RWPE1 (cell line): ENCODE measurements at places on chromosomes 6 and 20.

DNA sequence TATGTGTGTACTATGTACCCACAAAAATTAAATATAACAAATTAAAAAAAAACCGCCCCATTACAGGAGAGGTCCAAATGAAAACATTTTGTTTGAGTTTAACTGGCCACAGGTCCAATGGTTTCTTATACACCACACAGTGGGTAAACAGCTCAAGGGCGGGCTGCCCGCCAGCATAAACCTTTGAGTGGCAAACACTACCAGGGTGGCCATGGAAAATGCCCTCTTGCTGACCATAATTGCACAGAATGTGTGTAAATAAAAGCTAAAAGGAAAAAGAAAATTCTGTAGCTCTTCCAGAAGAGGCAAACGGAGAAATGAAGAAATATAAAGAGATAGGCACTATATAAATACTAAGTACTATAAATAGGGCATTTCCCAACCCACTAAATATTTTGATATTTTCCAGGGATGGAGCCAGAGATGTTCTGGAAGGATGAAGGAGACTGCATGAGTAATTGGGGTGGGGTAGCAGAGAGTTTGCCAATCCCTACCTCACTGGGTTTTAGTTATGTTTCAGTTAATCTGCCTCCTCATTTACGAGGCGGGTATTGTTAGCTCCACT, 1.1 kb upstream of the CDC5L start:
- peak; percentile 32 for DNase-seq

GRCh38 chr6:2876210-2877056, 26.7 kb downstream of the SERPINB9 start:
- peak; percentile 91 for DNase-seq

GRCh38 chr20:53009979-53010735, 38.0 kb downstream of the TSHZ2 start:
- DNase-seq, result no peak

GRCh38 chr6:53752856-53753255, 41.9 kb upstream of the LRRC1 start:
- DNase-seq, result peak; percentile 72

GRCh38 chr6:137175157-137175867, 1.9 kb upstream of the IL22RA2 start:
- DNase-seq, result no peak

DNA sequence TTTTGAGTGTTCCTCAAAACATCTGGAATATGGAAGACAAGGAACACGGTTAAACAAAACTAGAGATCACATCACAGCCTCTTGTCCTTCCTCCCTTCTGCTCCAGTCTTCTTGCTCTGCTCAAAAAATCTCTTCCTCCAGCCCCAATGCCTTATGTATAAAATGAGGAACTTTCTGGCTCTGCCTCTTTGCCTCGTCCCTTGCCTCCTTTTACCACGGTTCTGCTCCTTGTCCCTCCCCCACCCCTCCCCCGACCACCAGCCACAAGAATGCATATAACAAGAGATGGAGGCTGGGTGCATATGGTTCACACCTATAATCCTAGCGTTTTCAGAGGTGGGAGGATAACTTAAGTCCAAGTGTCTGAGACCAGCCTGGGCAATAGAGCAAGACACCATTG, 43.6 kb downstream of the PLAGL2 start:
- no peak for DNase-seq

GRCh38 chr20:5969348-5969935, 19.0 kb downstream of the MCM8 start:
- DNase-seq, result no peak

DNA sequence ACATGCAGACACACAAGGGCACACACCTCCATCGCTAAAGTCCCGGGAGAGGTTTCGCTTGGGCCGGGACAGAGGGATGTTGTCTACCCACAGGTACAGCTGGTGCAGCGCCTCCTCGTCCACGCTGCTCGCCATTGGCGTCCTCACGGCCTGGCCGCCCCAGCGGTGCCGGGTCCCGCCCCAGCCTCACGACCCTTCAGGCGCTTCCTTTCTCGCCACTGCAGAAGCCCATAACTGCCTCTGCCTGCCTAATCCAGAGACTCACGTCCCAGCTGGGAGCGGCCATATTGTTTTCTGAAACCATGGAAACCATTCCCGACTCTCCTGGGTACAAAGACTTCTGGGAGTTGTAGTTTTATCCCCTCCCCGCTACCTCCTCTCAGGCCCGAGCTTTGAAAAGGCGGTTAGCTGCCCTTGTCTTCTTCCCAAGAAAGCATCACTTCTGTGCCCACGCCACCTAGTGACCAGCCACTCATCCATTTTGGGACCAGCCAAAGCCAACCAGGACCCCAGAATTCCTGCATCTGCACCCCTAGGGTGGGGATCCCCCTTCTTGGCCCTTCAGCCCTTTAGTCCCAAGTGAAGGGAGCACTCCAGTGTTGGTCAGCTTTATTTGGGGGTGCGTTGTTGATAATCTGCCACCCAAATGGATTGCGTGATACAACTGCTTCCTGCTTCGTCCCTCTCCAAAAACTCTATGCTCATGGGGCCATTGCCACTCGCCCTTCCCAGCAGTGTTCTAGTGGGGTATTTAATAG, at the start of gene SPEF1:
Gene SPEF1 (minus strand): TSS at position 296 of the 758 bp plus-strand sequence. CDS start 161 bp downstream, at position 135.
- peak; percentile 98 for DNase-seq

DNA sequence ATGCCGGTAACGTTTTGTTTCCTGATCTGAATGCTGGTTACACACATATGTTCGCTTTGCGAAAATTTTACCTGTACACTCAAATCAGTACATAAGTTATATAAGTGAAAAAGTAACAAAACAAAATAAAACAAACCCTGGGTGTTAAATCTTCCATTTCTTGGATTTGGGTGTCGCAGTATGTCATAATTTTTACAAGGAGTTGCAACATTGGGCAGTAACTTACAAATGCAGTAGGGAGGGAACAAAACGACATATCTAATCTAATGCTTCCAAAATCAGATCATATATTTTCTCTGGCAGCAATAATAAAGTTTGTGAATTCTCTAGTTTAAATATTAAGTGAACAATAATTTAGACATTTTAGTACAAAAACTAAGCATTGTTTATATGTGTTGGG, 25.2 kb downstream of the SNX14 start:
- DNase-seq, result no peak

DNA sequence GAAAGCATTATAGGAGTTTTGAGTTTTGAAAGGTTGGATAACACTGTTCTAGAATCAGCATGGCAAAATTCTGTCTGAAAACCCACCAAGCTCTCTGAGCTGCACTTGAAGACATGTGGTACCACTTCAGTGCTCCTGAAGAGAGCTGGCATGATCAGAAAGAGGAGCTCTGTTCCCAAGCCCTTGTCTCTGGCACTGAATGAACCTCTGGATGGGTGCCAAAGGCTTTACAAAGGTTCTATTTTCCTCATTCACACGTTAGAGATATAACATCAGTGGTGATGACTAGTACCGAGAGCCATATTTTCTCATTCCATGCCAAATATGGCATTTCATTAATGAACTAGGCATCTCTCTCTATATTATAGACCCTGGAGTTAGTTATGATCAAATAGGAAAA, 301.8 kb upstream of the ID4 start:
- DNase-seq, result no peak

- no peak for DNase-seq
Measured at GRCh38 chr6:31629014-31629413, 8.5 kb downstream of the PRRC2A start.

DNA sequence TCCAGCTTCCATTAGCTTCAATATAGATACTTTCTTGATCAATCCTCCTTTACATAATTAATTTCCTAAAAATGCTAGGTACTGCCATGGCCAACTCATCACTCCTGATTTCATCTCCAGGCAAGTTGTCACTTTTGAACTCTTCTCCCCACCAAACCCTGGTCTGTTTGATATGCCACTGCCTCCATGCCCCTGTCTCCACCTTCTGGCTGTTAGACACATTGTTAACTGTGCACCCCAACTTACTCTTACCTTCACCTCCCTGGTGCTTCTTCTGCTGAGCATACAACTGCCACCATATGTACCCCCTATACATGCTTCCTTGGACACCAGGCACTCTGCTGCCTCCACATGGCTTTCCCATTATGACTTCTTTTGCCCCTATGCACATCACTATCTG, 21.9 kb upstream of the AIG1 start:
- DNase-seq, result no peak

DNA sequence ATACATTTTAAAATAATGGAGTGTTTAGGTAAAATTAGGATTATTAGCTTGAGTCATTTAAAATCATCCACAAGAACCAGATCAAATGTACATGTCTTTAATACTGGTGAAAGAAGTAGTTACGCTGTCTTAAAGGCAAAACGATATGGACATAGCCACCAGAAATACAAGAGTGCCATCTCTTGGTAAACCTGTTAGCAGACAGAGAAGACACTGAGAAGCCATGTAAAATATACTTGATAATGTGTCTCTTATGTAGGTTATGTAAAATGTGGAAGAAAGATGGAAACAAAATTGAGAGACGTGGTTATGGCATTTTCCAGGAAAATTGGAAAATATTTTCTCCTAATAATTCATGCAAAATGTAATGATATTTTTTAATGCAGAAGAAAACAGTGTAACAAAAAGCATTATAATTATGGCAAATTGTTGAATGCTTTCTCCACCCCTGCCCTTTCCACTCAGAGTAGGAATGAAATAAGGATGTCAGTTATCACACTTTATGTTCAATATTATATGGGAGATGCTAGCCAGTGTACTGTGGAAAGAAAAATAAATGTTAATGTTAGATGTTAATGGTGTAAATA, 12.2 kb upstream of the SLC17A2 start:
- peak; percentile 32 for DNase-seq

GRCh38 chr20:12963416-12963815, 45.4 kb upstream of the SPTLC3 start:
- no peak for DNase-seq

DNA sequence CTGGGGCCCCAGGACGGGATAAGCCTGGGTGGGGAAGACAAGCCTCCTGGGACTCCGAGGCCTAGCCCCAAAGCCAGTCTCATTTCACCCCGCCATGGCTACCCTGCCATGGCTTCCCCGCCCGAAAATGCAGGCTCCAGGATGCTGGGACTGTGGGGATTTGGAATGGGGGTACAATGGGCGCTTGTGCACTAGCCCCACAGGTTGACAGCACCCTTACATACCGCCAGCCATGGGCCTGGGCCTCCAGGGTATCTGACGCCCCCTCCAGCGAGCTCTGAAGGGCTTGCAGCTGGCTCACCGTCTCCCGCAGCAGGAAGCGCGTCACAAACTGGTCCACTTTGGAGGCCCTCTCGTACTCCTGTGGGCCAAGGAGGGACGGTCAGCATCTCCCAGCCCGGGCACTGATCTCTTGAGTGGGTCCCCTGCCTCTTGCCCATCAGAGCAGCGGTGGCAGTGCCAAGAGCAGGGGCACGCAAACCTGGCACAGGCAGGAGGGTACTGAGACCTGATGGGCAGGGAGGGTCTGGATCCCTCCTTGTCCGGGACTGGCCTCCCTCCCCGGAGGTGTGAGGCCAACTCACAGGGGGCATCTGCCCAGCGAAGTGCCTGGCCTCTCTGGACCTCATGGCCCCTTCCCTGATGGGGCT, 2.0 kb upstream of the C20orf144 start:
- DNase-seq, result no peak

DNA sequence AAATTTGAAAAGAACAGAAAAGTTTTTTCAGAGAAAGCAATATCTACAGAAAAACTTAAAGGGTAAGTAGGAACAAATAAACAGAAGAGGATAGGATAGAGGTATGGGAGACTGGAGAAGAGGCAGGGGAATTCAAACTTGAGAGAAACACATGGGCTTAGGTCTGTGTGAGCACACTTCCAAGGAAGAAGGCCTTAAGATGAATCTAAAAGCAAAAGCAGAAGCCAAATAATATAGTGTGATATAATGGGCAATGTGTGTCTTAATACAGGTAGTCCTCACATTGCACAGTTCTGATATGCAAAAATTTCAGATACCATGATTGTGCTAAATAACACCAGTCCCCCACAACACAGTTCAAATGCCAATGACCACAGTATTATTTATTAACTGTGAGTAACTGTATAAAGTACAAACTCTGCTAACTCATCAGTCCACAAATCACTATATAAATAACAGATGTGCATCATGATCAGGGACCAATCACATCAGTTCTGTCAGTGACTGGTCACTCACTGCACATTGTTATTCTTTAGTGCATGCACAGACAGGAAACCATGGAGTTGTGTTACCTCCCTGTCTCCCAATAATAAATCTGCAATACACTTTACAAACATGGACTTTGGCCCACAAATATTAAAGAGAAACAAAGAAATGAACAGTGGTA, 18.6 kb downstream of the SNX14 start:
- peak; percentile 58 for DNase-seq

GRCh38 chr20:57877131-57877824, 167.5 kb upstream of the PMEPA1 start:
- DNase-seq, result no peak

GRCh38 chr6:144885817-144886216, 600.7 kb downstream of the UTRN start:
- DNase-seq, result no peak

GRCh38 chr6:10166031-10166430, 248.8 kb downstream of the TFAP2A start:
- DNase-seq, result no peak

- DNase-seq, result no peak
Measured at GRCh38 chr6:49325891-49326290, 137.2 kb downstream of the MMUT start.

- DNase-seq, result no peak
Measured at GRCh38 chr6:1624851-1625781, 15.4 kb downstream of the FOXC1 start.

- DNase-seq, result no peak
Measured at GRCh38 chr6:47319382-47319781, 9.7 kb upstream of the TNFRSF21 start.

- no peak for DNase-seq
Measured at GRCh38 chr6:131840936-131841583, 33.2 kb downstream of the ENPP1 start.

- peak; percentile 77 for DNase-seq
Measured at GRCh38 chr6:7542874-7543624, 1.6 kb downstream of the DSP start.

DNA sequence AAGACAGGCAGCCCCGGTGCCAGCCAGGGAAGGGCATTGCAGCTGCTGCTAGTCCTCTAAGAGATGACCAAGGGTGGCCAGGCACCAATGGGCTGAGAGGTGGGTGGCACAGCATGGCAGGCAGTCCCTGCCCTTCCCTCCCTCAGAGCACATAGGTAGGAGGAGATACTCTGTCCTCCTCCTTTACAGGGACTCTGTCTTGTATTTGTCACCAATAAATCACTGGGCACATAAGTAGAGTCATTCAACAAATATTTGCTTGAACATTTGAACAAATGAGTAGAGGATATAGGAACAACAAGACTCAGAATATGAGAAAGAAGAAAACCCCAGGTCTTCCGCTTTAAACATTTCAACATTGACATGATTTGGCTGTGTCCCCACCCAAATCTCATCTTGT, 69.4 kb upstream of the CLDN20 start:
- no peak for DNase-seq

GRCh38 chr6:53796451-53796780, 1.6 kb downstream of the LRRC1 start:
- DNase-seq, result no peak

- no peak for DNase-seq
Measured at GRCh38 chr6:20325641-20326421, 75.8 kb upstream of the E2F3 start.

- no peak for DNase-seq
Measured at GRCh38 chr20:18496042-18496441, 983 bp downstream of the RBBP9 start.

- no peak for DNase-seq
Measured at GRCh38 chr20:58511364-58511763, 3.8 kb downstream of the APCDD1L start.

GRCh38 chr6:83071023-83071422, 3.6 kb downstream of the DOP1A start:
- no peak for DNase-seq
